Hepatic stellate cell (primary cell): ENCODE measurements at places on chromosomes 2 and 18.
A peak's percentile ranks its signal among the peaks of the same experiment; 100 is the strongest.

DNA sequence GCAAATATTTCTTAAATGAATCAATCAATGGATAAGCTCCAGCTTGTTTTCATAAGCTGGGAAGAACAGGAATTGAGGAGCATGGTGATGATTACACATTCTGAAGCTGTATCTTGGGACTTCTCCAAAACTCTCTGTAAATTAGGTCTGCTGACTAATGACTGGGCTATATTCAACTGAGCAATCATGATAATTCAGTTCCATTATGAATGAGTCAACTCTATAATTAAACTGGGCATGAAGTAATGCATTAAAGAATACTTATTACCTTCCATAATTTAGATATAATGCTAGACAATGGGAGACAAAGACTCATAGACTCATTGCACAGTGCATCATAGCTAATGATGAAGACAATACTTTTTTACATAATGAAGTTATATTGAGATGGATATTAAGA lies 207.4 kb downstream of the CBLN2 start:
- DNase-seq: no peak

GRCh38 chr2:36871068-36871707 lies 95.1 kb downstream of the STRN start:
- no peak for DNase-seq

- DNase-seq: peak; percentile 51
Measured at GRCh38 chr18:61738488-61738887, 154.3 kb downstream of the RNF152 start.

GRCh38 chr18:77851802-77852201 lies 602.2 kb downstream of the GALR1 start:
- DNase-seq: no peak

DNA sequence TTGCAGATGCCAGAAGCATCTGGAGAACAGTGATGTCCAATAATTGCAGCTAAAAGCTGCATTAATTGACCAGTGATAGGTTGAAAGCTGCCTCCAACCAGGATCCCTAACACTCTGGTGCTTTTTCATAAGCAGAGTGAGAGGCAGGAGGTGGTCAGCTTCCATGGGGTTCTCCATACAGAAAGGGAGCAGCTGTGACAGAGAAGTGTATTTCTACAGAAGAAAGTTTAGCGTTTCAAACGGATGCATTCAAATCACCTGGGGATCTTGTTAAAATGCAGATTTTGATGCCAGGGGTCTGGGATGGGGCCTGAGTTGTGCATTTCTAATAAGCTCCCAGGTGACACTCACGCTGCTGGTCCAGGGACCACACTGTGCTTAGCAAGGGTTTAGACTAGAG lies 216.5 kb upstream of the NRP2 start:
- DNase-seq: no peak

DNA sequence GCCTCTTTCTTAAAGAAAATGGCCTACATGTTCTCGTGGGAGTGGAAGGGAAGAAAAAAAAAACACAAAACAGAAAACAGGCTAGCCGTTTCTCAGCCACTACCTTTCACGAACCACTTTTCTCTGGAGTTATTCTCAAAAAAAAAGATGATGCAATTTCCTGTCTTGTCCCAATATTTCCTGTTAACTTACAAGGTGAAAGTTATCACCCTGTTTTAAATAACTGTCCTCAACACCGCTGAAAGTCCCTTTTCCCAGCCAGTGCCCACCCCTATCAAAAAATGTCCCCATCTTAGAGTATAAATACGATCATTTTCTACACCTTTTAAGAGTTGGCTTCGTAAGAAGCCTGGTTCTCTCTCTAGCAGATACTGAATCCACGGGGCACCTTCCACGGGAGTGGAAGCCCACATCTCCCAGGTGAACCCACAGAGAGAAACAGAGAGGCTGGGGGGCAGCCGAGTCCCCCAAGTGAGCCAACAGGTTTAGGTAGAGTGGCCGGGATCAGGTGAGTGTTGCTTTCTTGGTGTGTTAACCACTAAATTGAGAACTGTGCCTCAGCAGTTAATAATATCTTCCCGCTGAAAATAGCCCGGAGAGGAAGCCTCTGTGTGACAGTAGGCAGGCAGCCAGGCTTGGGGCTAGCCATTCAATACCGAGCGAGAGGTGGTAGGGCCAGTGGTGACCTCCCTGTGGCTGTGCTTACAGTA lies 15.9 kb downstream of the SMAD7 start:
- no peak for DNase-seq

DNA sequence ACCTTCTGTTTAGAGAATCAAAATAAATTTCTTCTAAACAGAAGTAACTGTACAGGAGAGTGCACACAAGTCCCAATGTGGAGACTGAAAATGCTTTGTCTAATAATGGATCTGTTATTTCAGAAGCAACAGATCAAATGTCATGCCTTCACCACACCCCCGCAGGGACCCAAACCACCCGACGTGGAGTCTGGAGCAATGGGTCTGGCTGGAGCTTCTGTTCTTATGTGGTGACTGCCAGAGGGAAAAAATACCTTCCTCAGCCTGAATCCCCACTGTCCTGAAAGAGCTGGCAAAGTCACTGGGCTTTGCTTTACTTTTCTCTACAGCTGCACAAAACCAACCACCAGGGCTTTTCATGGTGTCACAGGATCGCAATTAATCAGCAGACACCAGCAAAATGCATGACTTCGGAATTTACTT lies 119.0 kb upstream of the ZFP36L2 start:
- DNase-seq: no peak

GRCh38 chr18:35474884-35475283 lies 22.9 kb downstream of the INO80C start:
- no peak for DNase-seq

- DNase-seq: no peak
Measured at GRCh38 chr2:73238149-73238548, 4.0 kb downstream of the CCT7 start.

DNA sequence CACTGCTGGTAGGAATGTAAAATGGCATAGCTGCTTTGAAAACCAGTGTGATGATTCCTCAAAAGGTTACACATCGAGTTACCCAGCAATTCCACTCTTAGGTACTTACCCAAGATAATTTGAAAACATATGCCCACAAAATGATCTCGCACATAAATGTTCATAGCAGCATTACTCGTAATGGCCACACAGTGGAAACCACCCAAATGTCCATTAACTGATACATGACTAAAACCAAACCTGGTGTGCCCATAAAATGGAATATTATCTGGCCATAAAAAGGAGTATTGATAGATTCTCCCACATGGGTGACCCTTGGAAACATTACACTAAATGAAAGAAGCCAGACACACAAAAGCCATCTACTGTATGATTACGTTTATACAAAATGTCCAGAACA lies 70.4 kb downstream of the ALPK2 start:
- no peak for DNase-seq

DNA sequence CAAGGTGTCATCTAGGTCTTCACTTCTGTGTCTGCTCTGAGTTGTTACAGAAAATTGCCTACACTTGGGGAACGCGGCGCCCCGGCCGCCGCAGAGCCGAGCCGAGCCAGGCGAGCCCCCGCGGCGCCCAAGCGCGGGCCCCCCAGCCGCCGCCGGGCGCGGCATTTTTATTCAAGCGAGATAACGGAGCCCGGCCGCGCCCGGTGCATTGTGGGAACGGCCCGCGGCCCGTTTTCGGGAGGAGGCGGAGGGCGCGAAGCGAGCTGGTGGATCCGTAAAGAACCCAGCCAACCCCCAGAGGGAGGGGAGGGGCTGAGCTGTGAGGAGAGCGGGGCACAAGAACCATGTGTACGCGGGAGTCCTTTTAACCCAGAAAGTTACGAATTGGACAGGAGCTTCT lies 191.8 kb downstream of the FTCDNL1 start:
- peak; percentile 9 for DNase-seq

GRCh38 chr18:36762074-36762473 lies 66.7 kb downstream of the TPGS2 start:
- DNase-seq: no peak

- DNase-seq: no peak
Measured at GRCh38 chr2:221200184-221200839, 371.8 kb downstream of the EPHA4 start.

DNA sequence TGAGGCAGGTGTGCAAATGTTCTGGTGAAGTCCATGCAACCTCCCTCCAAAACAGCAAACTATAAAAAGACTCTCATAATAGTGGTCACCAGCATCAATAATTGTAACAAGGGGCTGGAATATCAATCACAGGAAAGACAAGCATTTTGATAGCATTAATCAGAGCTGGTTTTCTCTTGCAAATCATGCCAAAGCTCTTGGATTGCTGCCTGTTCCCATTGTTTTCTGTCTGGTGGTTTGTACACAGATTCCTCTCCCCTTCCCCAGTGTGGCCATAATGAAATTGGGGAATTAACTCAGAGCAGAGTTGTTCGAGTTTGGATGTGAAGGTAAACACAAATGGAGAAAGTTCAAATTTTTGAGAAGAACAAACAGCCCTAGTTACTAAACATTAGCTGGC lies 134.2 kb downstream of the CDCA7 start:
- DNase-seq: no peak

- DNase-seq: peak; percentile 91
Measured at GRCh38 chr2:42964439-42965083, 172.2 kb upstream of the HAAO start.

DNA sequence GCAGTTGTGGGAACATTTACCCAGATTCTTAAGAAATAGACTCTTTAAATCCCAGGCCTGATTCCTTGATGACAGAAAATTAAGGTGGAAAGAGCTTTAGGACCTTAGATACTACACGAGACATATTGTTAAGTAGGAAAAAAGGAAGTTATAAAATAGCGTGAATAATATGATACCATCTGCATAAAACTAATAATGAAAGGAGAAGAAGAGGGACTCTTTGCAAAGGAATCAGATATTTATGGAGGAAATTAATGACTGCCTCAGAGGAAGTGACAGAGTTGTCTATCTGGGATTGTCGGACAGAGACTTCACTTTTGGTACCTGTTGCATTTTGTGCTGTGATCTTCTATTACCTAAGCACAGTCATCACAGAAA lies 20.8 kb downstream of the APCDD1 start:
- no peak for DNase-seq

- DNase-seq: no peak
Measured at GRCh38 chr2:230794497-230794896, 70.2 kb upstream of the ITM2C start.

DNA sequence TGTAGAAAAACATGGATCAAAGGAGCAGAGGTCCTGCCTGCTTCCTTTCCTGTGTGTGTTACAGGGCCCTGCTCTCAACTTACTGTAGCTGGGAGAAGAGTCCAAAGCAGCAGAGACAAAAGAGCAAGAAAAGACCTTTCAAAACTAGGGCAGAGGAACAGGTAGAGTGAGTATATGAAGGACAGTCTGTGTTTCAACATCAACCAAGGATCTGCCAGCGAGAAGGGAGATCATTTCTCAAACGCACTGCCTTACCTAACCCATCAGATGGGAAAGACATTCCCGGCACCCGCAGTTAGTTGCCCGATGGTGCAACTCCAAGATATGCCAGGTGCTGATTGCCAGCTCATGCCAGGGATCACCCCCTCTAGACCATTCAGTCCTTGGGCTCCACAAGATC lies 41.7 kb downstream of the MREG start:
- DNase-seq: no peak

- no peak for DNase-seq
Measured at GRCh38 chr18:37654034-37654433, 88.4 kb upstream of the CELF4 start.

- DNase-seq: no peak
Measured at GRCh38 chr2:222088561-222088960, 210.2 kb downstream of the PAX3 start.

GRCh38 chr18:24514439-24514838 lies 54.0 kb downstream of the HRH4 start:
- peak; percentile 21 for DNase-seq

GRCh38 chr2:237341872-237342271 lies 72.1 kb downstream of the COL6A3 start:
- no peak for DNase-seq

GRCh38 chr2:30356071-30356470 lies 91.0 kb upstream of the LCLAT1 start:
- no peak for DNase-seq

DNA sequence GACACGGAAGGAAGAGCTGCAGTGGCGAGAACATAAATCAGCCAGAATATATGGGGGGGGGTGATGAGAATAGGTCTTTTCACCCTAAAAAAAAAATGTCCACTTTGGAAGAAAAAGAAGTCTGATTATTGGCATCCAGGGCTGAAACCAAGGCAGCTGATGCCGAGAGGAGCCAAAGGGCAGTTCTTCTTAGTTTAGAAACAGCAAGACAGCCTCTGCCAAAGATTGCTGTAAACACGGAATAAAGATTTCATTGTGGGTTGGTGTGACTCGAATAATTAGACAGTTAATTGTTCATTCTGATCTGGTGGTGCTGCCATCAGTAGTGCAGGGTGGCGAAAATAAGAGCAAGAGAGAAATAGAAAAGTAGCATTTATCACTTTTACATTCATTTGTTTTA lies 3.5 kb downstream of the CDH20 start:
- DNase-seq: no peak

GRCh38 chr2:13143451-13143850 lies 426.7 kb downstream of the TRIB2 start:
- DNase-seq: no peak

DNA sequence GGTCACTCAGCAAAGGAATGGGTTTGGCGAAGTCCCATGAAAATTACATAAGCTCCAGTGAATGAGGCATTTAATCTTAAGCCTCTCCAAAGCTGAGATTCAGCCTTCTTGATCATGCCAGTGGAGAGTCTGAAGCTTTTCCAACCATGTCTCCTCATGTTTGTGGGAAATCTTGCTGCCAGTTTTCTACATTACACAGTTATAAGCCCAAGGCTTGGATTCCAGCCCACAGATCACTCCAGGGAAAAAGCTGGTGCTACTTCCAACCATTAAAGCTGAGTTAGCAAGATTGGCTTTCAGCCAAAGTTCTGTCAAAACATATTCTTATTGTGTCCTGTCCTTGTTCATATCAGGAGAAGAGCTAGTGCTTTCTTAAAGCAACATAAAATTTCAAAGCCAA lies 293.8 kb downstream of the LRRTM4 start:
- DNase-seq: no peak

GRCh38 chr2:205642599-205643356 lies 39.5 kb upstream of the NRP2 start:
- DNase-seq: no peak

GRCh38 chr18:68699043-68699442 lies 15.9 kb downstream of the TMX3 start:
- no peak for DNase-seq

- DNase-seq: no peak
Measured at GRCh38 chr2:191252699-191253098, 7.5 kb downstream of the MYO1B start.

- peak; percentile 41 for DNase-seq
Measured at GRCh38 chr2:233832869-233833311, 21.4 kb downstream of the HJURP start.

- DNase-seq: no peak
Measured at GRCh38 chr2:169572821-169573159, 875 bp downstream of the FASTKD1 start.

GRCh38 chr18:49647496-49648168 lies 85.8 kb downstream of the LIPG start:
- DNase-seq: no peak
